CD4-positive, alpha-beta T cell treated with Interleukin-21 for 1 hour (primary cell): ENCODE measurements at places on chromosomes 3 and 15.
A peak's percentile ranks its signal among the peaks of the same experiment; 100 is the strongest.

DNA sequence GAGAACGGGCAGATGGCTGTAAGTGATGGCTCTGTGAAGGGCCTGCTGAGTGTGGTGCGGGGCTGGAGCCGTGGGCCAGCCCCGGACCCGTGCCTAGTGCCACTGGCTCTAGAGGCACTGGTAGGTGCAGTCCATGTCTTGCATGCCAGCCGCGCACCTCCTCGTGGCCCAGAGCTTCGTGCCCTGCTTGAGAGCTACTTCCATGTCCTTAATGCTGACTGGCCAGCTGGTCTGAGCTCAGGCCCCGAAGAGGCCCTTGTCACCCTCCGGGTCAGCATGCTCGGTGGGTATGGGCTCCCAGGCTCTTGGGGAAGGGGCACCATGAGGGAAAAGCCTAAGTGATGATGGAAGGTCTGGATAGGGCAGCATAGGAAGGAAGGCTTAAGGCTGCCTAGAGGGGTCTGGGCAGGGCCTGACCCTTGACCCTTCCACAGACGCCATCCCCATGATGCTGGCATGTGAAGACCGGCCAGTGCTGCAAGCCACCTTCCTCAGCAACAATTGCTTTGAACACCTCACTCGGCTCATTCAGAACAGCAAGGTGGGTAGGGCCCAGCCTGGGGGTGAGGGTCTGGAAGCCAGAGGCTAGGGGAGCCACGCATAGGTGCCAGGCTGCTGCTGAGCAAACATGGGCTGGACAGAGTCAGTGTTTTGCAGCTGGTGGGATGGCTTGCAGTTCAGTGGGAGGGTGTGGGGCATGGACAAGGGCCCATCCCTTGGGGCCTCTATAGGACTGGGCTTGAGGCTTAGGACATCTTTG, 12.1 kb downstream of the NBEAL2 start:
- no peak for DNase-seq

- no peak for DNase-seq
Observed at GRCh38 chr3:152760024-152760563, 74.8 kb upstream of the P2RY1 start.

DNA sequence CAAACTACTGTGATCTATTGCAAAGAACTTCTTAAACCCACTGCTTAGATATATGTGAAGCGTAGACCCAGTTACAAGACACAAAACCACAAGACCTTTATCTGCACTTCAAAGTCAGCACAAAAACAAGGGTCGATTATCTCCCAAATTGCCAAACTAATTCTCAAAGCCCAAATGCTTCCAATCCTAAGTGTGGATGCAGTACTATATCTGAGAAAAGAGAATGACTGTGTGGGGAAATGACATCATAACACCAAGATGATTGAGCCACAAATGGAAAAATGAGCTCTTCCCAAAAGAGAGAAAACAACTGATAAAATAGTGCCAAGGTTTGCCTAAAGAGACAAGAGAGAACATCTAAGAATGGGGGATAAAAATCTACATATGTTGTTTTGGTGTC, 86.2 kb downstream of the MEIS2 start:
- DNase-seq: no peak

- DNase-seq: no peak
Observed at GRCh38 chr3:10047876-10048275, 21.6 kb downstream of the FANCD2 start.

GRCh38 chr15:34341381-34342212, 1.3 kb downstream of the NOP10 start:
- DNase-seq: no peak

- peak; percentile 52 for DNase-seq
Observed at GRCh38 chr3:129827765-129828164, 65.7 kb downstream of the TMCC1 start.

GRCh38 chr3:60399292-60399691, 852.0 kb downstream of the FHIT start:
- DNase-seq: no peak

GRCh38 chr3:167350245-167350862, 29.7 kb downstream of the ZBBX start:
- no peak for DNase-seq

GRCh38 chr15:74206801-74207281, 4.3 kb upstream of the STRA6 start:
- no peak for DNase-seq

- DNase-seq: no peak
Observed at GRCh38 chr3:56980243-56980642, 80.2 kb upstream of the SPATA12 start.

- DNase-seq: no peak
Observed at GRCh38 chr3:70861234-70861633, 548.8 kb upstream of the MDFIC2 start.

GRCh38 chr3:187022403-187023029, 92.2 kb downstream of the ST6GAL1 start:
- DNase-seq: no peak

- DNase-seq: no peak
Observed at GRCh38 chr3:50167069-50167840, 12.1 kb downstream of the SEMA3F start.

- no peak for DNase-seq
Observed at GRCh38 chr15:87142096-87142495, 1062.4 kb downstream of the AGBL1 start.

GRCh38 chr3:99865321-99865720, 47.7 kb downstream of the CMSS1 start:
- DNase-seq: no peak

- no peak for DNase-seq
Observed at GRCh38 chr3:178526291-178526690, 9.9 kb upstream of the KCNMB2 start.

DNA sequence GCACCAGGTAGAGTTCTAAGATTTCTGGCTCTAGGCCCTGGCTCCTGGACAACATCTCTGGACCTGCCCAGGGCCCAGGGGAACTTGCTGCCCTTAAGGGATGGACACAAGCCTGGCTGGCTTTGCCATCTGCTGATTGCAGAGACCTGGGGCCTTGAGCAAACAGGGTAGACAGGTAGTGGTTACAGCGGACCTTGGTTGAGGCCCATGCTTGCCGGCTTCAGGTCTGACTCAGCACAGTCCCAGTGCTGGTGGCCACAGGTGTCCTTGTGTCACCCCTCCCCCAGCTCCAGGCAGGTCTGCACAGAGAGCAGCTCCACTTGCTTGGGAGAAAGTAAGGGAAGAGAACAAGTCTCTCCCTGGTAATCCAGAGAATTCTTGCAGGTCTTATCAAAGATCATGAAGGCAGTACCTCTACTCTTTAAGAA, 15.9 kb upstream of the ACTL6A start:
- no peak for DNase-seq
